Fibroblast of lung (primary cell): ENCODE measurements at places on chromosomes 12 and 14. TPM values are rescaled to one million over a fixed set of nuclear protein-coding genes. Genes with fewer than 3 reads are reported as not detected.

Gene ETFBKMT
- 4.4 and 6.1 TPM in 2 replicates for total RNA-seq

Gene ZNF84
- 25.4 and 27.2 TPM in 2 replicates for total RNA-seq

Gene TMEM106C
- total RNA-seq = 56.5 and 91.7 TPM in 2 replicates

Gene CKAP4
- total RNA-seq = 72.7 and 132 TPM in 2 replicates

Gene BEST3
- total RNA-seq = not detected in 2 replicates

Gene NAV3
- total RNA-seq = 50.3 and 60.6 TPM in 2 replicates

Gene RNASE3
- not detected in 2 replicates for total RNA-seq

Gene KLHL33
- 0.26 and 1.5 TPM in 2 replicates for total RNA-seq

Gene SMOC1
- total RNA-seq = not detected in 2 replicates

Gene SERPINA3
- 0.50 and 7.2 TPM in 2 replicates for total RNA-seq

Gene LAG3
- 0.17 and 0.26 TPM in 2 replicates for total RNA-seq

Gene USP5
- total RNA-seq = 53.4 and 69.9 TPM in 2 replicates

Gene ACAD10
- 16.2 and 19.8 TPM in 2 replicates for total RNA-seq

Gene KRT85
- total RNA-seq = not detected in 2 replicates

Gene GDF3
- not detected in 2 replicates for total RNA-seq

Gene YAF2
- total RNA-seq = 9.0 and 18.0 TPM in 2 replicates

Gene PRB2
- not detected in 2 replicates for total RNA-seq

Gene TUNAR
- total RNA-seq = not detected in 2 replicates

Gene BRF1
- total RNA-seq = 26.5 and 33.4 TPM in 2 replicates

Gene EML1
- total RNA-seq = 36.2 and 74.5 TPM in 2 replicates

Gene MGAT4C
- under 0.01 TPM in 1 of 2 replicates, not detected in the other for total RNA-seq

Gene IQSEC3
- total RNA-seq = 0.77 and 1.3 TPM in 2 replicates

Gene LMNTD1
- total RNA-seq = not detected in 2 replicates

Gene INHBC
- total RNA-seq = not detected in 2 replicates

Gene ARID2
- 13.4 and 15.7 TPM in 2 replicates for total RNA-seq

Gene FLRT2
- 14.5 and 22.9 TPM in 2 replicates for total RNA-seq

Gene TRIM9
- 0.50 and 0.51 TPM in 2 replicates for total RNA-seq

Gene KLRD1
- 0.17 and 0.26 TPM in 2 replicates for total RNA-seq

Gene ADCY6
- 34.7 and 53.2 TPM in 2 replicates for total RNA-seq

Gene NOPCHAP1
- total RNA-seq = 6.4 and 12.2 TPM in 2 replicates

Gene GLTP
- total RNA-seq = 37.8 and 51.2 TPM in 2 replicates

Gene DNAJC22
- 4.6 and 4.8 TPM in 2 replicates for total RNA-seq

Gene HDAC7
- total RNA-seq = 23.6 and 28.1 TPM in 2 replicates

Gene TMPRSS12
- total RNA-seq = not detected in 2 replicates

Gene BCL11B
- total RNA-seq = under 0.01 TPM in 2 replicates

Gene BDKRB1
- 16.7 and 22.5 TPM in 2 replicates for total RNA-seq

Gene GPHB5
- total RNA-seq = not detected in 2 replicates

Gene EID3
- total RNA-seq = 8.2 and 18.0 TPM in 2 replicates

Gene LBHD2
- total RNA-seq = not detected in 2 replicates

Gene ACRBP
- total RNA-seq = under 0.01 and 0.33 TPM in 2 replicates

Gene RHEBL1
- 0.33 and 0.51 TPM in 2 replicates for total RNA-seq

Gene OAS1
- 1.8 and 3.6 TPM in 2 replicates for total RNA-seq

Gene CCDC175
- not detected in 2 replicates for total RNA-seq

Gene SSPN
- total RNA-seq = 9.8 and 18.5 TPM in 2 replicates

Gene HNF1A
- total RNA-seq = not detected in 2 replicates

Gene SLC5A8
- total RNA-seq = not detected in 2 replicates

Gene SMCO2
- 0.26 TPM in 1 of 2 replicates, not detected in the other for total RNA-seq

Gene ANKRD33
- under 0.01 TPM in 1 of 2 replicates, not detected in the other for total RNA-seq

Gene ZC2HC1C
- total RNA-seq = 1.5 and 1.8 TPM in 2 replicates

Gene SDSL
- 10.0 and 12.4 TPM in 2 replicates for total RNA-seq

Gene ZC3H10
- total RNA-seq = 5.6 and 7.2 TPM in 2 replicates

Gene GPR132
- 0.17 and 0.26 TPM in 2 replicates for total RNA-seq

Gene SDR39U1
- total RNA-seq = 8.7 and 9.9 TPM in 2 replicates

Gene WIF1
- total RNA-seq = under 0.01 TPM in 1 of 2 replicates, not detected in the other

Gene VRK1
- 24.9 and 40.3 TPM in 2 replicates for total RNA-seq

Gene TEX52
- total RNA-seq = not detected in 2 replicates

Gene DDX55
- total RNA-seq = 13.9 and 14.9 TPM in 2 replicates
